ENCODE measurements at places on chromosomes 2 and 18.

DNA sequence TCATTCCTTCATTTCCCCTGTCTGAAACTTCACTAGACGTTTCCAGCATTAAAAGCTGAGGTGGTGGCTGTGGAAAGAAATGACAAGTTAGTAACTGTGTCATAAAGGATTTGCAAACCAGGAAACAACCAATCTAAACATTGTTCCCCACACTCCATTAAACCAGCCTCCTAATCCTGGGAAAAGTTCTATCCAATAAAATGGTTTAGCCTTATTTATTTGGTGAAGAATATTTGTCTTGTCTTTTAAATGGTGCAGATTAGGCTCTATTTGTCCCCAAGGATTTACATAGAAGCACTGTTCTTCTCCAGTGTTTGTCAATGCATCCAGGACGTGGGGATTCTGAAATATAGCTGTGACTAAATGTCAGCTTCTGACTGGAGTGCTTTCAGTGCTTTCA is 10.5 kb upstream of the DPP4 start:
- no peak for DNase-seq

DNA sequence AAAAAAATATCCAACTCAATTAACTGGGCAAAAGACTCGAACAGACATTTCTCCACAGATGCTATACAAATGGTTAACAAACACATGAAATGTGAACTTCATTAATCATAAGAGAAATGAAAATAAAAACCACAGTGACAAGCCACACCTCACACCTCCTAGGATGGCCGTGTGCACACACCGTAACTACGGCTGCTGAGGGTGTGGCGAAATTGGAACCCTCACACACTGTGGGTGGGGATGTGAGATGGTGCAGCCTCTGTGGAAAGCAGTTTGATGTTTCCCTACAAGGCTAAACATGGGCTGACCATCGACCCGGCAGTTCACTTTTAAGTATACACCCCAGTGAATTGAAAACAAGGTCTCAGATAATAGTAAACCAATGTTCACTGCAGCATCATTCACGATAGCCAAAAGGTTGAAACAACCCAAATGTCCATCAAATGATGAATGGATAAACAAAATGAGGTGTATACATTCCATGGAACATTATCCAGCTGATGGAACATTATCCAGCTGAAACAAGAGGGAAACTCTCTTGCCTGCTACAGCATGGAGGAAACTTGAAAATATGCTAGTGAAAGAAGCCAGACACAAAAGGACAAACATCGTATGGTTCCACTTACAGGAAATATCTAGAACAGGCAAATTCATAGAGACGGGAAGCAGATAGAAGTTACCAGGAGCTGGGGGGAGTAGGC is 32.2 kb downstream of the ZAP70 start:
- DNase-seq: peak; percentile 20

- no peak for DNase-seq
Measured at GRCh38 chr2:149219856-149220255, 110.5 kb upstream of the LYPD6 start.

- no peak for DNase-seq
Measured at GRCh38 chr2:147862859-147863516, 18.2 kb downstream of the ACVR2A start.

DNA sequence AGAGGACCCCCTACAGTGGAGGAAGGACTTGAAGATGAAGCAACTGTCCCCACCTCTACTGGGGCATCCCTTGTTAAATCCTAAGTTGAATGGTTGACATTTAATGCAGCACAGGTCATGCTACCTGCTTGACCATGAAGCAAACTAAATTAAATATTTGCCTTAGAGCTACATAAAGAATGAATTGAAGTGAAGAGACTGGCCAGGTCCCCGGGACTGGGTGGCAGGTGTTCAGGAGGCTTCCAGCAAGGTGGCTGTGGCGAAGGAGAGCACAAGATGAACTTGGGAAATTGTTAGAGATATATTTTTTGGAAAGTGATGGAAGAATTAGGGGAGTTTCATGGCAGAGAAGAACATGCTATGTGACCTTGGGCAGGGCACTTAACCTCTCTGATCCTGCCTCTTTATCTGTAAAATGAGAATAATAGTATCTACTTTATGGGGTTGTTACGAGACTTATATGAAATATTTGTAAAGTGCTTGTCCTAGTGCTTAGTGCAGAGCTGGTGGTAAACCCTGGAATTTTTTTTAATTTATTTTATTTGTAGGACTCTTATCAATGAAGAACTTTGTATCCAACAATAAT is 37.3 kb downstream of the EFR3B start:
- peak; percentile 26 for DNase-seq

GRCh38 chr2:31192851-31193392 is 24.4 kb downstream of the CAPN14 start:
- no peak for DNase-seq

GRCh38 chr2:68441994-68442322 is 25.1 kb downstream of the FBXO48 start:
- DNase-seq: no peak

- DNase-seq: no peak
Measured at GRCh38 chr2:1827686-1828085, 83.4 kb upstream of the PXDN start.

- no peak for DNase-seq
Measured at GRCh38 chr18:74019864-74020263, 127.8 kb downstream of the FBXO15 start.

DNA sequence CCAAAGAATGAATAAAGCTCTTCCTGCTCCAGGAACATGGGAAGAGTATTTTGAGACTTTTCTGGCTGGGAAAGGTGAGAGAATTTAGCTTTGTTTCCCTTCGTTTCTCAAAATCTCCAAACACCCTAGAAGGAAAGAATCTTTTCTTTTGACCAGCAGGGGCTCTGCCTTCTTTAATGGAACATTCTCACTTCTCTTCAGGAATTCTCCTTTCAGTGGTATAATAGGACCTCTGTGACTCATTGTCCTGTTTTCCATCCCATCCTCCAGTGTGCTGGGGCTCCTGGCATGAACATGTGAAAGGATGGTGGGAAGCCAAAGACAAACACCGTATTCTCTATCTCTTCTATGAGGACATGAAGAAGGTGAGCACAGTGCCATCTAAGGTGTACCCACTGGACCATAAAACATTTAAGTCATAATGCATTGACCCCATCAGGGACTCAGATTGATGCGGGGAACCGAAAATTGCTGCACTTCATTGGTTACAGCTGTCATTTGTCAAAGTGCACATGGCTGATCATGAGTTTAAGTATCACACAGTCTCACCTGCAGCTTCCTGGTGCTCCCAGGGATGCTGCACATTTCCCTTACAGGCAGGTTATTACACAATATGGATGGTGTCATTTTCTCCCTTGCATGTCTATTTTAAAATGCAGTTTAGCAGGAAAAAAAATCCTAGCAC is 5.5 kb downstream of the SULT1C4 start:
- DNase-seq: no peak

GRCh38 chr18:79953971-79954651 is 2.7 kb upstream of the SLC66A2 start:
- no peak for DNase-seq

DNA sequence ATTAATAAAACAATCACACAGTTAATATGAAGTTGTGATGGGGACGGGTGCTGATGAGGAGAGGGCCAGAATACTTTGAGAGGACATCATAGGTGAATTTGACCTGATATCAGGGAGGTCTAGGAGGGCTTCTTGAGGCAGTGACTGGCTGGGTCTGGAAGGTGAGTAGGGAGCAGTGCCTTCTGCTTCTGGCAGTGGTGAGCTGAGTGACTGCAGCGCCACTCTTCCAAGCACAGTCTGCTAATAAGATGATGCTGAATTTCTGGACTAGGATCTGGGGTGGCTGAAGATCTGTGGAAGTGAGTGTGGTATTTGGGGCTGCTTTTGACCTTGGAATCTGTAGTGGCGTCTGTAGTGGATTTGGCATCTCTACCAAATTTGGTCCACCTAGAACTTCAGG is 5.5 kb downstream of the DGKD start:
- no peak for DNase-seq

DNA sequence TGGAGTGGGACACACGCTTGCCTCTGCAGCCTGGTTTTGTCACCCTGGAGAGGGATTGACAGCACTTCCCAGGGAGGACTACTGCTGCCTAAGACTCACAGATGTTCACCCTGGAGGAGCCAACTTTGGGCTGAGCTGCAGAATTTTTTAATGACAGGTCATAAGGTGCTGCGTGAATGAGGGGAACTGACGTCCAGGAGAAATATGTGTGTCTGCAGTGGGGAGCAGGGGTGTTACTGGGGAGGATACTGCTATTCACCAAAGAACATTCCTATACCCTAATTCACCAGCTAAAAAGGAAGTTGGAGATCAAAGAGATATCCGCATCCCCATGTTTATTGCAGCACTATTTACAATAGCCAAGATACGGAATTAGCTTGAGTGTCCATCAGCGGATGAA is 144.4 kb downstream of the MGAT5 start:
- no peak for DNase-seq

- DNase-seq: no peak
Measured at GRCh38 chr2:28511871-28512606, 16.2 kb downstream of the PLB1 start.

DNA sequence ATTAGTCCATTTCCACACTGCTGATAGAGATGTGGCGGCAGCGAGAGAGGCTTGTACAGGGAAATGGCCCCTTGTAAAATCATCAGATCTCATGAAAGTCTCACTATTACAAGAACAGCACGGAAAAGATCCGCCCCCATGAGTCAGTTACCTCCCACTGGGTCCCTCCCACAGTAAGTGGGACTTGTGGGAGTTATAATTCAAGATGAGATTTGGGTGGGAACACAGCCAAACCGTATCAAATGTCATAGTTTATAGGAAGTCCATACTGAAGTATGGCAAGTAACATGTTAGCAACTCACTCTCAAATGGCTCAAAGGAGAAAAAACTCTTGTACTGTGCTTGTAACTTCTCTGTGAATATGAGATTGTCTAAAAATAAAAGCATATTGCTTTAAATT is 56.1 kb downstream of the FARP2 start:
- DNase-seq: peak; percentile 56

- DNase-seq: no peak
Measured at GRCh38 chr2:69830045-69830905, 815 bp downstream of the GMCL1 start.

- no peak for DNase-seq
Measured at GRCh38 chr2:219225350-219225749, 4.1 kb downstream of the ATG9A start.

DNA sequence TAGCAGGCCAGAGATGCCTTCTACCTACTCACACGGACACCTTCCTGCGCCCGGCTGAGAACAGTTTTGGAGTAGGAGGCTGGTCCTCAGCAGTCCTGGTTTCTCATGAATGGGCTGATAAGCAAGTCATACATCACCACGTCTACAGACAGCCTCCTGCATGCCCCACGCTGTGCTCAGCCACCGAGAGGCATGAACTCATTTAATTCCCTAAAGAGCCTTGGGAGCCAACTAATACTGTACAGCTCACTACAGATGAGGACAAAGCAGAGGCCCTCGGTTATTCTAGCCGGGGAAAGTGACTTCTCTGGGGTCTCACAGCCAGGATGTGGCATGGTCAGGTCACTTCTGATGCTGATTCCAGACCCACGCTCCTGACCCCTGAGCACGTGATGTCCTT is 105.6 kb downstream of the TSHZ1 start:
- DNase-seq: no peak

- no peak for DNase-seq
Measured at GRCh38 chr2:239400596-239401066, at the start of gene HDAC4. Gene HDAC4, minus strand, starts transcription at chr2:239401020. Its CDS starts 48,321 bp downstream, at chr2:239352699.

GRCh38 chr2:11571170-11571569 is 37.3 kb downstream of the GREB1 start:
- no peak for DNase-seq

DNA sequence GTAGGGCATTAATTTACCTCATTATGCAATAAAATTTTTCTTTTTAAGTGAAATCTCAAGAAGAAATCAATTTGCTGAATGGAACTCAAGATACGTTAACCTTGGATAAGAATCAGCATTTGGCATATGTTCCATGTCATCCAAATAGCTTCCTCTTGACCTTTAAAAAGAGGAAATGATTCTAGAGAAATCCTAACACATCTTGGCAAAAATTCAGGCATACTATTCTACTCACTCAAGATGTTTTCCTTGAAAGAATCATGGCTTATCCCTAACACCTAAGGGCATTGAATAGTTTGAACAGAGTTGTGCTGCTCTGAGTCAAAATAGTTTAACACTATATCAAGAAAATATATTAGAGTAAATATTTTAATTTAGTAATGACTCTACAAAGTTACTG is 678.0 kb downstream of the EPHA4 start:
- no peak for DNase-seq

GRCh38 chr2:15913146-15913545 is 27.2 kb upstream of the MYCN start:
- DNase-seq: no peak

GRCh38 chr2:14944562-14945346 is 312.2 kb downstream of the LRATD1 start:
- no peak for DNase-seq

GRCh38 chr2:160566717-160567116 is 73.1 kb upstream of the RBMS1 start:
- DNase-seq: no peak

GRCh38 chr2:191895195-191895594 is 48.3 kb upstream of the CAVIN2 start:
- no peak for DNase-seq

DNA sequence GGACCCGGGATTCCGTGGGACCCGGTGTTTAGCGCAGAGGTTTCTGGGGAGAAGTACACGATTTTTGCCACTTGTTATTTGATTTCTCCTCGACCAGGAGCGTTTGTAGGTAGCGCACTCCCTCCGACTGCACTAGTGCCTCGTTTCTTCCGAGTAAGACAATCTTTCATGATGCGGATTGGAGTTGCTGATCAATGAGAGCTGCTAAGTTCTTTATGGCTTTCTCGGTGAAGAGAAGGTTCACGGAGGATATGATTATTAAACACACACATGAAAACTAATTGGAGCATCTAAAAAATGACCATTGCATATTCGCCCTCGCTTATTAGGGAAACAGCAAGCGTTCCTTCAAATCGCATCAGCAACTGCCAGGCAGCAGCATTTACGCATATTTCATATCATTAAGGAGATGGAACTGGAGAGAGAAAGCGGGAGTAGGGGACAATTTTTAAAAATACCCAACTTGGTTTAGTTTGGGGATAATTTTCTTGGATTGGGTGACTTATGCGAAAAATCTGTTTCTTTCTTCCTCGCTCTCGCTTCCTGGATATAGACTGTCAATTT is 616 bp downstream of the EML6 start:
- peak; percentile 38 for DNase-seq

GRCh38 chr18:7927119-7927518 is 360.0 kb downstream of the PTPRM start:
- DNase-seq: no peak

GRCh38 chr18:3525870-3526420 is 76.0 kb downstream of the TGIF1 start:
- DNase-seq: peak; percentile 95

GRCh38 chr18:75097491-75098225 is 111.3 kb downstream of the PTGR3 start:
- DNase-seq: no peak

Data from DMS79 treated with DMSO at 0.1 percent for 48 hours (cell line).